ENCODE measurements at places on chromosomes 2 and 18.
A peak's percentile ranks its signal among the peaks of the same experiment; 100 is the strongest.

DNA sequence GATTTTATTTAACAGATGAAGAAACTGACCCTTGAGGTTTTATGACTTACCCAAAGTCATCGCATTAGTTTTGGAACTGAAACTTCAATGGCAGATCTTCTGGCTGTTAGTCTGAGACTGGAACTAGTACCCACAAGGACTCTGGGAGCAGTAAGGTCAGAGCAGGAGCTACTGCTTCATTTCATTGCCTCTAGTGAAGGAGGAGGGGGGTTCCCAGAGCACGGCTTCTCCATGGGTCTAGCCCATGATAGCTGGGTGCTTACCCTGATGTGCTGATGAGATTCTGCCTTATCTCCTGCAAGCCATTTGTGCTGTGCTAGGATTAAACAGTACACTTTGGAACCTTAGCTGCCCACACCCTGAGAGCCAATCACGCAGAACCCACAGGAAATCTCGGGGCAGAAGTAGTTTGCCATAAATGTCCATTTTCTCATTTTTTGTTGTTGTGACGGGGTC lies 5.4 kb upstream of the RNASEH1 start:
- no peak for DNase-seq

DNA sequence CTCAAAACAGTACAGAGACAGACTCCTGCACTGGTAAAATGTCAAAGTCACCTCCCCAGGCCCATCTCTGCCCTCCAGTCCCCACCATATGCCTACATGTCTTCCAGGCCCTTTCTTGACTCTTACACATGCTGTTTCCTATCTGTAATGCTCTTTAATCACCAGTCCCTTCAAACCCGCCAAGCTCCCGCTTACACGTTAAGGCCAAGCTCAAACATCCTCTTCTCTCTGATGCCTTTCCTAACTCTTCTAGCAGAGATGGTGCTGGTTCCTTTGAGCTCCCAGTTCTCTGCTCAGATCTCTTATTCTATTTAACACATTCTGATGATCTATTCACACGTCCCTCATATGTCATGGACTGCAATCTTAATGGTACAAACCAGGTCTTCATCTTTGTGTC lies 5.0 kb downstream of the EVA1A start:
- no peak for DNase-seq

DNA sequence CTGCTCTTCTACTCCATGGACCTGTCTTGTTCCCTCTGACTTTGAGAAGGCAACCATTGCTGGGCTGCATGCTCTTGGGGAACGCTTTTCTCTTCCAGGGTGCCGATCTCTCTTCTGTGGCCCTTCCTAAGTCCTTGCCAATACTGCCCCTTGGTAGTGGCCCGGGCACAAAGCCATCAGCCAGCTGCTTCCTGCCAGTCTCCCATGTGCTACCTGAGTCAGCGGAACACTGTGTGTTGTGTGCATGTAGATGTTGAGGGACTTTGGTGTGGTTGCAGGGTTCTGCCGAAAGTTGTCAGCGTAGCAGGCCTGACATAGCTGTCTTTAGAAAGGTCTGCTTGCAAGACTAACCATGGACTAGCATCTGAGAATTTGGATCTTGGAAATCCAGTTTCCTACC lies 35.4 kb downstream of the MGAT5 start:
- peak; percentile 32 for DNase-seq

GRCh38 chr2:14120376-14120775 lies 512.1 kb upstream of the LRATD1 start:
- DNase-seq = no peak

DNA sequence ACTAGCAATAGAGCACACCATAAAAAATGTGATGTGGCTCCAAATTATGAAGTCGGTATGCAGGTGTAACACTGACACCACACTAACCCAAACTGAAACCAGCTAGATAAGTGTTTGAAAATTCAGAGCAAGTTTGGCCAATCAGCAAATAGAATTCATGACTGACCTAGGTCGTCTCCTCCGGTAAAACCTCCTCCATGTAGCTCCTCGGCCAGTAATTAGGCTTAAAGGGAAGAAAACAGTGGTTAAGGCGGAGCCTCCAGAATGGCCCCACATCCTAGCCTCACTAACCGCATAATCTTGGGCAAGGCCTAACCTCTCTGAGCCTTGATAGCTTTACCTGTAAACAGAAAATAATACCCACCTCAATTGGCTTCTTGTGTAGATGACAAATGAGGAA lies 30.1 kb downstream of the C1D start:
- DNase-seq = no peak

- DNase-seq = no peak
Observed at GRCh38 chr2:68336192-68336591, 16.4 kb upstream of the CNRIP1 start.

DNA sequence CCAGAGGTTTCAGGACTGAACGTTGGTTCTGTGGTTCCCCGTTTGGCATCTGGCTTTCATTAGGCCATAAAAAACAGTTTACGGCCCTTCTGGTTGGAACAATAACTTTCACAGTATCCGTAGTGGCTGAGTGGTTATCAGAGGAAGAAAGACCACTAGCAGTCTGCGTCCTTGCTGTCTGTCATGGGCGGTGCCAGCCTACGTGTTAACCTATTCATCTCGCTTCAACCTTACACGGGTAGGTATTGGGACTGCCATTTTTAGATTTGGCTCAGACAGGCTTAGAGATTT lies 42.6 kb upstream of the ROCK2 start:
- DNase-seq = no peak

DNA sequence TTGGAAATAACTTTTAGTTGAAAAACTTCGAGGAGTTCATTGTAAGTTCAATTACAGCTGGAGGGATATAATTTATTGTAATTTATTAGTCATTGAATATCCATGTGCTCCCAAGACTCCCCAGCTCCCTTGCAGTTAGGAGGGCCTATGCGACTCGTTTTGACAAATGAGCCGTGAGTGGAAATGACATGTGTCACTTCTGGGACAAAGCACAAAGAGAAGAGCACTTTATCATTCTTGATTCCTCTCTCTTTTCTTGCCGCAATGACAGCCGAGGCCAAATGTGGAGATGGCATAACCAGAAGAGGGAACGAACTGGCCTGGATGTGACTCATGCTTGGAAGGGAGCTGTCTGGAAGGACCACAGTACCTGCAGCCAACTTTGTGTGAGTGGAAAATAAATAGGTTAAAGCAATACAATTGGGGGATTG lies 44.2 kb upstream of the ITSN2 start:
- no peak for DNase-seq

DNA sequence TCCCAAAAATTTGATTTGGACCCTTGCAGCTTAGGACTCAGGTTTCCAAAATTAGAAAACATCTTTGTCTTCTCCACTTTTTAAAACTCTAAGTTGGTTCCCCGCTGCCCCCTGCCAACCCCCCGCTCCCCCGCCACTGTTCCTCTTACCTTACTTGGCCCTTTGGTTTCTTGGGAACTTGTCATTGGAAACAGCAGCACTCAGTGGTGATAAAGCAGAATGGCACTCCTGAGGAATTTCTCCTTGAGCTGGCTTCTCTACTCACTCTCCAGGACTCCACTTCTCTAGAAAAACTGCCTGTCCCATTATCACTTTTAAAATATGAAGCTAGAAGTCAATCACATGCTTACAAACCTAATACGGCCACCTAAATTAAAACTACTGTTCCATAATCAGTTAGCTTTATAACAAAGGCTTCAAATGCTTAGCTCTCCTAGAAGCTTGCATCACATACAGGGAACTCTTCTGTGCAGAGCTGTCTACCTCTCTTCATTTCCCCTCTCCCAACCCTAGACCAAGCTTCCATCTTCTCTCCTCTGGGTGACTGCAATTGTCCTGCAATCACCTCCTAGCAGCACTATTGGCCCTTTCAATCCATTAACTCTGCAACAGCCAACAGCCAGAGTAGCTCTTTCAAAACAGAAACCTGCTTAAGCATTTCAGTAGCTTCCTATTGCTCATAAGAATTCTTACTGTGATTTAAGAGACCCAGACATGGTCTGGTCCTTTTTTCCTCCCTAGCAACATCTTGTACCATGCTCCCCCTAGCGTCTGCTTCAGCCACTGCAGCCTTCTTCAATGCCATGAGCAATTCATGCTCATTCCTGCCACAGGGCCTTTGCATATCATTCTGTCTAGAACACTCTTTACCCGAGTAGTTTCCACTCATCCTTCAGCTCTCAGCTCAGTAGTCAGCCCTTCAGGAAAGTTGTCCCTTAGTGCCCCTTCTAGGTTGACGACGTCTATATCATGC lies 15.2 kb upstream of the PLEKHM3 start:
- peak; percentile 70 for DNase-seq

GRCh38 chr18:9333441-9334328 lies 888 bp upstream of the TWSG1 start:
- no peak for DNase-seq

DNA sequence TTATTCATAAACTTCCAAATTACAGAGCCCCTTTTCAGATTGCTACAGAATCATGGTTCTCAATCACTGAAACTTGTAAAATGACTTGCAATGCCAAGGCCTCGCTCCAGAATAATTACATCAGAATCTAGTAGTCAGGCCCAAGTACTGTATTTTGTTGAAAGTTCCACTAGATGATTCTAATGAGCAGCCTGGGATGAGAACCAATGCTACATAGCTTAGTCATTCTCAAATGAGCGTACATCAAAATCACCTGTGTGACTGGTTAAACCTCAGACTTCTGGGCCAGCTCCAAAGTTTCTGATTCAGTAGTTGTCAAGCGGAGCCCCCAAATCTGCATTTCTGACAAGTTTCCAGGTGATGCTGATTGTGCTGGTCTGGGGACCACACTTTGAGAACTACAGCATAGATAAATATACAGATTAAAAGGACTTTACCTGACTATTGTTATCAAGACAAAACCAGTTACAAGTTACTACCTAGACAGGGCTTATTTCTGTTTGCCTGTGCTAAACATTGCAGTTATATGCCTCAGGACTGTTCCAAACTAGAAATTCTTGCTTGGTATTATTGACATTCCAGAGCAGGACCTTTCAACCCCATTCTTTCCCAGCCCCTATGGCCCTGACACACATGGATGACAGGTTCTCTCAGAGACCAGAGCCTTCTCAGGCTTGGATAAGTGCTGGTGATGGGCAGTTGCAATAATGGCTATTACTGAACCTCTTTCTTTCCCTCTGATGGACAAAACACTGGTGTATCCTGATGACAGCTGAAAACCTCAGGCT lies 83.1 kb downstream of the UPP2 start:
- DNase-seq = no peak

GRCh38 chr2:182359990-182360662 lies 66.7 kb downstream of the PDE1A start:
- no peak for DNase-seq

- DNase-seq = no peak
Observed at GRCh38 chr2:234973008-234973407, 21.2 kb downstream of the SH3BP4 start.

GRCh38 chr2:72778410-72778809 lies 47.4 kb downstream of the EXOC6B start:
- no peak for DNase-seq

DNA sequence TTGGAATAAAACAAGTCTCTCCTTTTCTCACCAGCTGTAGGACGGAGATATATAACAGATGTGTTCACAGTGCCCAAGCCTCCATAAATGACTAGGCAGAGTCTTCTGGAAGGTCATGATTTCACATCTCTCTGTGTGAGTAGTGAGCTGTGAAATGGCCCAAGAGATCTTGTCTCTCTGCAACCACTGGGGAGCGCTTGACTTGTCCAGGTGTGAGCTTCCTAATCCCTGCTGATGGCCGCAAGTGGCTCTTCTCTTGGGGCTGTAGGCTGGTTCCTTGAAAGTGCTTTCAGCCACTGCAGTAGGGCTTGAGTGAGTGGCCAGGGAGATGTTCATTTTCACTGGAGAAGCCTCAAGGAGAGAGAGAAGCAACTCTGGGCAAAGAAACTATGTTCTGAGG lies 38.1 kb upstream of the OTOS start:
- DNase-seq = no peak

GRCh38 chr2:239920693-239921365 lies 104.3 kb downstream of the NDUFA10 start:
- no peak for DNase-seq

DNA sequence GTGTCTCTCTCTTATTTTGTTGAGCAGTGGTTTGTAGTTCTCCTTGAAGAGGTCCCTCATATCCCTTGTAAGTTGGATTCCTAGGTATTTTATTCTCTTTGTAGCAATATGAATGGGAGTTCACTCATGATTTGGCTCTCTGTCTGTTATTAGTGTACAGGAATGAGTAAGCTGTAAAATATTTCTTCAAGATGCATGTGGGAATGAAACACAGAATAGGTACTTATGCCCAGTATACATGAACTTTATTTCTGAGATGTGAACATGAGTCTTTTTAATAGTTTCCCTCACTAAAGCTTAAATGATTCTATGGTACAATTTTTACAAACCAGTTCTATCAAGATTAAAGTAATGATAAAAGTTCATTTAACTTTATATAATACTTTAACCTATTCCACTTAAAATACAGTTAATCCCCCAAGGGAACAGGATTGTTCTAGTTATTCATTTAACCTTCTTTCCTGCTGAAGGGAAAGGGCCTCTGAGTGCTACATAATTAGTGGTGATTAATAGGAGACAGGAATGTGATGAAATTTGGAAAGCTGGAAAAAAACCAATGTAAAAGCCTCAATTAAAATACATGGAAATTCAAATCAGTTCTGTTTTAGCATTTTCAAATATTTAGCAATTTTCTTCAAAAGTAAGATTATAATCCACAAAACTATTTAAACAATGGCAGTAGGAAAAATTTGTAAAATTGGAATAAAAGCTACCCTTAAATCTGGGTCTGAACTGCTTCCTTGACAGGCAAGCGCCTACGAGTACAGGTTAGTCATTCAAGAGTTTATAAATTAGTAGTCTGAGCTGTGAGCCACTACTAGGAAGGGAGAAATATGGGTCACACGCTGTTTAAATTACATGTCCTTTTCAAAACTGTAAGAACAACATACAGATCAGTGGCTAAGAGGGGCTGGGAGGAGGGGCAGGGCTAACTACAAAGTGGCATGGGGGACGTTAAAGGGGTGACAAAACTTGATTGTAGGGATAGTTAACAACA lies 28.9 kb downstream of the SPIRE1 start:
- DNase-seq = no peak

- no peak for DNase-seq
Observed at GRCh38 chr18:34959211-34959829, 81.9 kb upstream of the MAPRE2 start.

DNA sequence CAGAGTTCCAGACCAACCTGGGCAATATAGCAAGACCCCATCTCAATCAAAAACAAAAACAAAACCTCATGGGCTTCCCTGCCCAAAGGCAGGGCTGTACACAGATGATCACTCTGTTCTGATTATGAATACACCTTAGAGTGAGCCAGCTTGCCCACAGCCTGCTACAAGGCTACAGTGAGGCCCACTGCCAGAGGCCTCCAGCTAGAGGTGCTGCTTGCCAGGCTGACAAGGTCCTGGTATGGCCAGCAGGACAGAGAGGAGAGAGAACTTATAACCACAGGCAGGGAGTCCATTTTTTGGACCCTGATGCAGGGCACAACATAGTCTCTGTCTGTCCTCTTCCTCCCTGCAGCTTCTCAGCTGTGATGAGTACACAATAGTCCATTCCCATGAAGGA lies 41.5 kb downstream of the KANSL3 start:
- no peak for DNase-seq

- DNase-seq = no peak
Observed at GRCh38 chr2:172038604-172039003, 38.9 kb downstream of the METAP1D start.
